ENCODE measurements at places on chromosomes 3 and 15.

DNA sequence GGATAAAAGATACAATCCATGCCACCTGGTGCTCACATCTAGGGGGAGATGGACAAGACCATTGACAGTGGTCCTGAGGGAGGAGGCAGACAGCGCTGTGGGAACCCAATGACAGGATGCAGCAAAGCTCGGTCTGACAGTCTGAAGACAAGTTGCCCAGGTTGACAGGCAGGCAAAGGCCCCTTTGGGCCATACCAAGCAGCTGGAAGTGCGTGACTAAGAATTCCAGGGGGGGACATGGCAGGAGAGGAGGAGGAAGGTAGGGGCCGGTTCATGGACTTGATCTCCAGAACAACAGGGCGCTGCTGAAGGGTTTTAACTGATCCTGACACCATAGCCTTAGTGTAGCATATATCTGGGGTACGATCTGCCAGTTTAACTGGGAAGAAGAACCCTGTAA lies 83.4 kb downstream of the RPLP1 start:
- DNase-seq = no peak

DNA sequence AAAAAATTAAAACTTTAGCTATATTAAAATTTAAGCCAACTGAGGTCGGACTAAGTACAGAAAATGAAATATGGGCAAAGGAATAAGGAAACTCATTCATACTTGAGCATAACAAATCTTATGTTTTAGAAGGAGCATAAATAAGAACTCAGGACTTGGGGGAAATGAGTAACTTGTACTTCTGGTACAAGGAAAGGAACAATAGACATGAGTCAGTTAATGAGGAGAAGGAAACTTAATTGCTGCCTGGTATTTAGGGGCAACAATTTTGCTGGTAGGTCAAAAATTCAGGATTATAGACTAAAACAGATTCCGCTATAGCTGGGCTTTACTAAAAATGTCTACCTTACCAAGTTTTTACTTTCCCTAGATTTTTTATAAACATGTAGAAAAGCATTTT lies 113.1 kb downstream of the MYO5A start:
- no peak for DNase-seq

DNA sequence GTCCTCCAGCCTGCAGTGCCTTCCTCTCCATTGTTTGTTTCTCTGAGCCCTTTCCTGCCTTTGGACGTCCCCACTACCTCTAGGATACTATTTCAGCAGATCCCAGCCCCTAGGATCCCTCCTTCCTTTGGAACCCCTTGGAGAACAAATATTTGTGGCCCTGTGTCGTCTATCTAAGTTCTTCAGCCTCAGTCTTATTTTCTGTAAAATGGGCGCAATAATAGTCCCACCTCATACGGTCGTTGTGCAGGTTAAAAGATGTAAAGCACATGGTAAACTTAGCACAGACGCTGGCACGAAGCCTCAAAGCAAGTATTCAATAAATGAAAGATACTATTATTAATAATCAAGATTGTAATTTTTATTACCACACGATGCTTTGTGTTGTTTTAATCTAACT lies 122.0 kb downstream of the SV2B start:
- DNase-seq = no peak

GRCh38 chr3:125006291-125006731 lies 49.5 kb downstream of the HEG1 start:
- DNase-seq = no peak

GRCh38 chr3:139308560-139308959 lies 35.3 kb upstream of the MRPS22 start:
- DNase-seq = peak; percentile 66

All from ELR (cell line).